Astrocyte (in vitro differentiated cells and primary cell): ENCODE measurements at places on chromosomes 6 and 20. TPM values are rescaled to one million over a fixed set of nuclear protein-coding genes. Genes with fewer than 3 reads are reported as not detected.

DNA sequence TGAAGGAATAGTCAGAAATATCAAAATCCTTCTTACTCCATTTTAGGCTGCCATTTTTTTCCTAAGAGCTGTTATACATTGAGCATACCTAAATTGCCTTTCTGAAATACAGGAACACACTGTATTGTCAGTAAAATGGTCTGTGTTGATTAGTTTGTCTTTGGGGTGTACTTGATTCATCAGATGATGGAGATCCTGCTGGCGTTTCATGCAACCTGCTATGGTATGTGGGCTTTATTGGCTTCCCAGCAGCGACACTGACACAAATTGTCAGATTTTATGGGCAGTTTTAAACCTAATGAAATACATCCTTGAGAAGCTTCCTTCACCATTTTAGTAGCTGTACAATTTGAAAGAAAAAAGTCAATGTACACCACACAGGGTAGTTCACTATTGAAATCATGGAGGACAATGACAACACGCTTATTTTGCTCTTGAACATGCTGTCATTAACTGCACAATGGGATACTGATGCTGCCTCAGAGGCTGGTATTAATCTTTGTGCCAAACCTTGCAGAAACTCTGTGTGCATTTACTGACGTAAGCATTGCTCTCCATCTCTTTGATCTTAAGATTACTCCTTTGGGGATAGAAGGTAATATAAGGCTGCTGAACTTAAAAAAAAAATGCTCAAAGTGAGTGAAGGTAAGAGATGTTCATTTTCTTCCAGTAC lies 124.9 kb downstream of the LAMA2 start:
- H3K36me3 ChIP-seq, result no peaks in the 10 kb centered on the region
- no peak overlapping the region for H3K4me3 ChIP-seq
- no peak overlapping the region for H3K27ac ChIP-seq
- H3K27me3 ChIP-seq, result no peaks in the 10 kb centered on the region
- DNase-seq, result no peak

- H3K27ac ChIP-seq, result no peak overlapping the region
- H3K4me3 ChIP-seq, result no peak overlapping the region
- no peak for DNase-seq
- no peaks in the 10 kb centered on the region for H3K27me3 ChIP-seq
- no peaks in the 10 kb centered on the region for H3K36me3 ChIP-seq
These were observed 103.0 kb upstream of the HS3ST5 start for GRCh38 chr6:114445846-114446245.

- no peaks in the 10 kb centered on the region for H3K27me3 ChIP-seq
- H3K36me3 ChIP-seq, result no peaks in the 10 kb centered on the region
- H3K27ac ChIP-seq, result no peak overlapping the region
- no peaks in the 10 kb centered on the region for H3K4me1 ChIP-seq
- DNase-seq, result no peak
These were observed 80.8 kb upstream of the SLC22A16 start for GRCh38 chr6:110557199-110557598.

DNA sequence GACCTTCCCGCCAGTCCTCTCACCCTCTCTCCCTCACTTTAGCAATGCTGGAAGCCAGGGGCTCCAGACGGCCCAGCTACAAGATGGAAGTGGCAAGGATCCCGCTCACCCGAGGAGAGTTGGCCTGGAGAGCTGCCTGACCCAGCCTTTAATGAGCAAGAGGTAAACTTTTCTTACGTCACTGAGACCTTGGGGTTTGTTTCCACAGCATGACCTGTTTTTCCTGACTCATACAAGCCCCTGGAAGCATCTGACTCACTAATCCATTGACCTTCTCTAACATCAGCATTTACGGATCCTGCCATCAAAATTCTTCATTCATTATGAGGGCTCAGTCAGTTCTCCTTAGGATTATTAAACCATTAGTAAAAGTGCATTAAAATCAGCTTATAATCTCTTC lies 120.4 kb downstream of the MYLK4 start:
- no peaks in the 10 kb centered on the region for H3K36me3 ChIP-seq
- H3K4me3 ChIP-seq, result no peak overlapping the region
- peak overlapping the region; percentile 87 for H3K27ac ChIP-seq
- H3K27me3 ChIP-seq, result no peaks in the 10 kb centered on the region

DNA sequence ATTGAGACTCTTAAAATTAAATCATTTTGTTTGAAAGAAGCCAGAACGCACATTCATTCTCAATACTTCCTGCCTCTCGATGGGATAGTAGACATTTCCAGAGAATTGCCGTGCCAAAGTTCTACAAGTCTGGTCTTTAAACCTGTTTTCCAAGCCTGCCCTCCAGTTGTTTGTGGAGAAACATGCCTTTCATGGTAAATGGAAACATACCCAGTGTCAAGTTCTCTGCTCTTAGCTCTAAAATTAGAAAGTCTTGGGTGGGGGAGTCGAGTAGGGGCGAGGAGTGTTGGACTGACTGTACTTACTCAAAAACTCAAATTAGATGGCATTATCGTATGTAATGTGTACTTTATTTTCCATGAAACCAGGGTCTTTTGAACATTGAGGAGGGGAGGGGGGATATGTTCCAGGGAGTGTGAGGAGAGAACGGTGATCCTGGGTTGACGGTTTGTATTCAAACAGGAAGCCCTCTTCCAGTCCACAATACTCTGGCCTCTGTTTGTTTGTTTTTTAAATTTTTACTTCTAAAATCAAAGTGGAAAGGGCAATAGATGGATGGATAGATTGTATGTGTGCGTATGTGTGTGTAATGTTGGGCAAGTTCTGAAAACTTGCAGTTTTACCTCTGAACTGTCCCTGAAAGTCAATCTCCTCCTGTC lies 106.8 kb upstream of the ARMC2 start:
- no peak for DNase-seq
- H3K4me1 ChIP-seq, result peaks cover 27% of the 10 kb centered on the region
- H3K27me3 ChIP-seq, result no peaks in the 10 kb centered on the region
- H3K4me3 ChIP-seq, result no peak overlapping the region
- H3K36me3 ChIP-seq, result no peaks in the 10 kb centered on the region

- H3K4me3 ChIP-seq, result no peak overlapping the region
- H3K4me1 ChIP-seq, result no peaks in the 10 kb centered on the region
- H3K27me3 ChIP-seq, result no peaks in the 10 kb centered on the region
These were observed 1217.2 kb upstream of the GJE1 start for GRCh38 chr6:140915551-140915950.

GRCh38 chr20:479487-479886 lies 17.2 kb upstream of the TBC1D20 start:
- H3K4me3 ChIP-seq, result no peak overlapping the region
- no peaks in the 10 kb centered on the region for H3K27me3 ChIP-seq
- no peak for DNase-seq
- peaks cover 45% of the 10 kb centered on the region for H3K36me3 ChIP-seq
- peaks cover 4% of the 10 kb centered on the region for H3K4me1 ChIP-seq

Gene AKAP12
- 76.1 and 115 TPM in 2 replicates for total RNA-seq

Gene EMILIN3
- 0.20 TPM in 1 of 2 replicates, not detected in the other for total RNA-seq

Gene TRIM31
- total RNA-seq, result not detected in 2 replicates

Gene SNAP91
- total RNA-seq, result 0.24 and 0.27 TPM in 2 replicates

Gene ADNP
- total RNA-seq, result 63.9 and 72.1 TPM in 2 replicates

Gene DDO
- total RNA-seq, result not detected in 2 replicates

Gene TFEB
- total RNA-seq, result 3.9 and 4.7 TPM in 2 replicates

Gene ZNF184
- total RNA-seq, result 5.1 and 5.7 TPM in 2 replicates
